ENCODE measurements at places on chromosomes 12 and 14.

GRCh38 chr12:74043343-74043742, 494.3 kb upstream of the ATXN7L3B start:
- no peak for DNase-seq

- peak; percentile 82 for DNase-seq
Measured at GRCh38 chr12:55188974-55189556, 31.8 kb upstream of the OR10A7 start.

DNA sequence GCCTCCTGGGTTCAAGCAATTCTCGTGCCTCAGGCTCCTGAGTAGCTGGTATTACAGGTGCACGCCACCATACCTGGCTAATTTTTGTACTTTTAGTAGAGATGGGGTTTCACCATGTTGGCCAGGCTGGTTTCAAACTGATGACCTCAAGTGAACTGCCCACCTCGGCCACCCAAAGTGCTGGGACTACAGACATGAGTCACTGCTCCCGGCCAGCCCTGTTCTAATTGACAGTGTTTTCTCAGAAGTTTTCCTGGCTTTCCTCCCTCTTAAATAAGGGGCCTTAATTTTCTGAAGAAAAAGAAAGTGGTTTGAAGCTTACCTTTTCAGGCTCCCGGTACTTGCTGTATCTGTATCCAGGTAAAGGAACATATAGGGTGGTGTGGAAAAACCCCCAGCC, 1.7 kb downstream of the HAL start:
- no peak for DNase-seq

- no peak for DNase-seq
Measured at GRCh38 chr14:76883447-76883846, 57.2 kb downstream of the LRRC74A start.

DNA sequence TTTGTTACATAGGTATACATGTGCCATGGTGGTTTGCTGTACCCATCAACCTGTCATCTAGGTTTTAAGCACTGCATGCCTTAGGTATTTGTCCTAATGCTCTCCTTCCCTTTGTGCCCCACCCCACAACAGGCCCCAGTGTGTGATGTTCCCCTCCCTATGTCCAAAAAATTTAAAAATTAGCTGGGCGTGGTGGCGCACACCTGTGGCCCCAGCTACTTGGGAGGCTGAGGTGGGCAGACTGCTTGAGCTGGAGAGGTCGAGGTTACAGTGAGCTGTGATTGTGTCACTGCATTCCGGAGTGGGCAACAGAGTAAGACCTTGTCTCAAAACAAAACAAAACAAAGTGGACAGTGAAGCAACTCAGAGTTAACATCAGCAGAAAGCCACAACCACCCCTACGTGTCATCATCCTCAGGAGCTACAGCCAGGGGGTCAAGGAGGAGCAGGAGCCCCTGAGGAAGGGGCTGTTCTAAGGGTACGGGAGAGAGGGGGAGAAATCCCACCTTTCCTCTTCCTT, 36.8 kb upstream of the SGPP1 start:
- DNase-seq, result no peak
